Suppressor macrophage treated with lipopolysaccharide for 4 hours (primary cell): ENCODE measurements at places on chromosomes 16 and 17.
A peak's percentile ranks its signal among the peaks of the same experiment; 100 is the strongest.

- peak; percentile 28 for DNase-seq
Observed at GRCh38 chr17:68908045-68908444, 47.1 kb downstream of the ABCA8 start.

- no peak for DNase-seq
Observed at GRCh38 chr17:36592316-36592715, 637 bp downstream of the DHRS11 start.

DNA sequence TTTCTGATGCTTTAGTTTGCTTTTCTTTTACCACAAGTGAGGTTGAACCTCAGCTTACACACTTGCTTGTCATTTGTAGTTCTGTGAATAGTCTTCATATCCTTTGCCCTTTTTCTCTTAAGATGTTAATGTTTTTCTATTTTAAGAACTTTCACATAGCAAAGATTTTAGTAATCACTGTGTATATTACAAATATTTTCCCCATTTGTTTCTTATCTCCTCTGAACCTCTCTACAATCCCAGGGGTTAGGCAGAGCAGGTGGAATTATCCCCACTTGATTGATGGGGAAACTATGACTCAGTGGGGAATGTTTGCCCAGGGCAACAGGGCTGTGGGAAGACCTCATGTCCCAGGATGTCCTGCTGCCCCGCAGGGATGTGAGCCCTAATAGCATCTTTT lies 11.7 kb upstream of the MYH3 start:
- DNase-seq: no peak

DNA sequence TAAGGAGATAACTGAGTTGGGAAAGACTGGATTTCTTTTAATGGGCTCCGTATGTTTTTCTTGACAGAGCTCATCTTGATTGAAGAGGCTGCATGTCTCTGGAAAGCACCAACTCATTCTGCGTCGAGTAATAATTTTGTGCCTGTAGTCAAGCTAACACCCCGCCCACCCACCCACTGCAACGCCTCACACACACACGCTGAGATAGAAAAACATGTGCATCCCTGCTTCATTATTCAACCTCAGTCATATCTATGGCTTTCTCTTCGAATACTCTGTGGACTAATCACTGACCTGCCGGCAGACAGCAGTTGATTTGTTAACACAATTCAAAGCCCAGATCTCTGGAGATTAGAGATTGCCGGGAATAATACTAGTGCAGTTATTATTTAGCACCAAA lies 220.2 kb upstream of the TOM1L1 start:
- DNase-seq: no peak

DNA sequence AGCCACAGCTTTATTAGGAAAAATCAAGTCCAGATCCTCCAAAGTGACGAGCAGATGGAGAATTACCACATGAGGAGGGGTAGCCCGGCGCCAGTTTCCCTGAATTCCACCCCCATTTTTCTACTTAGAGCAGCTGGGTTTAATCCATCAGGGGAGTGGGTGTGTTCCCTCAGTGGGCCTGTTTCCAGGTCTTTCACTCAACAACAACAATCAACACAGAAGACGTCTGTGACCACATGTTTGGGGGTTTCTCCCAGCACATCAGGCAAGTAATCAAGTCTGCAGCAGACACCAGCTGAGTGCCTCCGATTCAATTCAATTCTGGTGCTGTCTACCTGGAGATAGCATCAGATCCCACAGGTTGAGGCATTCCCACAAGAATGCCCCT lies 6.8 kb downstream of the SLC6A2 start:
- no peak for DNase-seq
